Stimulated activated CD4-positive, alpha-beta T cell treated with anti-CD3 and anti-CD28 coated beads, Interleukin-12 subunit alpha, Interleukin-12 subunit beta, amount 100 ng/mL, for 24 hours (primary cell): ENCODE measurements at places on chromosomes 5 and 9.

DNA sequence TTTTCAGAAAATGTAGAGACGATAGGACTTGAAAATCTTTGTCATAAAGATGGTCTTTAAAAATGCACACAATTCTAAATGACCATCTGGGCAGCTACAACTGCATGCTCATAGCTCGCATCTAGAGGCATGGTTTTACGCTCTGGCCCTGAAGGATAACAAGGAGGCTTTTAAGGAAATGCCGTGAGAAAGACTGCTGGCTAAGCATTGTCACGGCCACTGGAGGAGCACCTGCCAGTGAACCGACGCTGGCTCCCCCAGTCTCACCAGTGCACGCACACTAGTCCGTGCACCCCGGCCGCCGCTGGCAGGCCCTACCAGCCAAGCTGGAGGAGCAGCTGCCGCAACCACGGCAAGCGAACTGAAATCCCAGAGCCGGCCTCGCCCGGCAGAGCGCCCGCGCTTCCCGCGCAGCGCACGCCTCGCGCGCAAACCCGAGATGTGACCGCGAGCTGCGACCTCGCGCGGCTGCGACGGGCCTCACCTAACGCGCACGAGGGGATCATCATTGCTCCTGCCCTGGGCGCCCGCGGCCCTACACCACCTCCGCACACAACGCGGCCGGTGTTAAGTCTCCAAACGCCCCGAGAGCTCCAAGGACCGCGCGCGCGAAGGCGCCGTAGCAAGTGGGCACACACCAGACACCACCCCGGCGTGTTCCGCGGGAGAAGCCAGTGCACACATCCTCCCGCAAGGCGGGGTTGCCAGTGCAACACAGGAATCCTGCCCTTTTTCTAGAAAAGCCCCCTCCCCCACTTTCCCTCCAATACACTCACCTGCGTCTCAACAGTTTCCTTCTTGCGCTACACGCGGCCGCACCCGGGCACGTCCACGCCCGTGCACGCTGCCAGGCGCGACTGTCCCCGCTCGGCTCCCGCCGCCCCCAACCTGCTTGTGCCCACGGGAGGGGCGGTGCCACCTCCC, 5.3 kb downstream of the ELAVL2 start:
- DNase-seq = no peak

DNA sequence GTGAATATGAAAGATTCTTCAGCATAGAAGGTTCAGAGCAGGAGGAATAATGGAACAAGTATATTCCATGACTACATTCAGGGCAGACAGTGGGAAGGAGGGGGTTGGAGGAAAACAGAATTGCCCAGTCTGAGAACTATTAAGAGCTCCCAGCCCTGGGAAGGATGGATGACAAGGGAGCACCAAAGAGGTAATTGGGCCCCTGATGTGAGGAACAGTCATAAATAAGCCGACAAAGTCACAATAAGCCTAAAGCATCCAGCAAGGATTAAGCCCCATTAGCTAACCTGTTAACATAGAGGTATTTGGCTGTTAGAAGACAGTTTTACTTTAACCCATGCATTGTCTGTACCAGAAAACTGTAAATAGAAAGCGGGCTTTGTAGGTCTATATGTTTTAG, 348.7 kb upstream of the SEMA6A start:
- DNase-seq = no peak

- DNase-seq = no peak
Measured at GRCh38 chr5:131462454-131462853, 172.6 kb downstream of the RAPGEF6 start.

GRCh38 chr5:52560366-52560765, 227.3 kb upstream of the ITGA1 start:
- no peak for DNase-seq

DNA sequence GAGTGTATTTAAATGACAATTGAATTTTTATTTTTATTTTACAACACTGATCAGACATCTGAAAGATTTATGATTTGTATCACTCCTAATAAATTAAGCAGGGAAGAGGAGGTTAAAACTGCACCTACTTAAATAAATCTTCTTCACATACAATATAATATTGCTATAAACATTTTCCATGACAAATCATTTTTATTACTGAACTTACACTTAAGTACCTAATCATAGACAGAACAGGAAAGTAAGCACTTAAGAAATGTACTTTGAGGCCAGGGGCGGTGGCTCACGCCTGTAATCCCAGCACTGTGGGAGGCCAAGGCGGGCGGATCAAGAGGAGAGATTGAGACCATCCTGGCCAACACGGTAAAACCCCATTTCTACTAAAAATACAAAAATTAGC, 3.8 kb downstream of the PFDN1 start:
- no peak for DNase-seq

DNA sequence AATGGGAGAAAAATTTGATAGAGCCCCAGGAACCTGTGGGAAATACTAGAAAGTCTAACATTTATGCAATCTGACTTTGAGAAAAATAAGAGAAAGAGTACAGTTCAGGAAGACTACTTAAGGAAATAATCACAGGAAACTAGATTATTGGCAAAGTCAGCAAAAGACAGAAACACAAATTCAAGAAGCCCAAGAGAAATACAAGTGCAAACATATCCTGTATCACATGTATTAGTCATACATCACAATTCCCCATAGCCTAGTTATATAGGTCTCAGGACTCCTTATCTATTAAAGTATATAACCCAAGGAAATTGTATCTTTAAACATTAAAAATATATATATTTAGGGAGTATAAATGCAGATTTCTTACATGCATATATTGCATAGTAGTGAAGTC, 100.8 kb downstream of the HOMER1 start:
- DNase-seq = no peak

GRCh38 chr9:105219291-105219805, 25.1 kb upstream of the SLC44A1 start:
- no peak for DNase-seq

DNA sequence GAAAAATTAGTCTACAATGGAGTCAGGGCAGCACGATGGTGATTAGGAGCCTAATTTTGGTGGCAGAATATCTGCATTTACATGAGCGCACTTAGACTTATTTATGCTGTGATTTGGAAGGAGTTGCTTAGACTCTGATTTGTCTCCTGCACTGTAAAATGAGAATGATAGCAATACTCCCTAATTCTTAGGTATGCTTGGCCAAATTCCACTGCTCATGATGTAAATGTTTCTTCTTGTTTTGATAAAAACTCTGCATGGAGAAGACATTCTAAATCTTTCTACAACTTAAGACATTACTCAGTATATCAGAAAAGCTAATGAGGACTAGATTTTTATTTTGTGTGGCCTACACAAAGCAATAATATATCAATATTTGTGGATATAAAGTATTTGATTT, 205.4 kb downstream of the CDH18 start:
- no peak for DNase-seq

DNA sequence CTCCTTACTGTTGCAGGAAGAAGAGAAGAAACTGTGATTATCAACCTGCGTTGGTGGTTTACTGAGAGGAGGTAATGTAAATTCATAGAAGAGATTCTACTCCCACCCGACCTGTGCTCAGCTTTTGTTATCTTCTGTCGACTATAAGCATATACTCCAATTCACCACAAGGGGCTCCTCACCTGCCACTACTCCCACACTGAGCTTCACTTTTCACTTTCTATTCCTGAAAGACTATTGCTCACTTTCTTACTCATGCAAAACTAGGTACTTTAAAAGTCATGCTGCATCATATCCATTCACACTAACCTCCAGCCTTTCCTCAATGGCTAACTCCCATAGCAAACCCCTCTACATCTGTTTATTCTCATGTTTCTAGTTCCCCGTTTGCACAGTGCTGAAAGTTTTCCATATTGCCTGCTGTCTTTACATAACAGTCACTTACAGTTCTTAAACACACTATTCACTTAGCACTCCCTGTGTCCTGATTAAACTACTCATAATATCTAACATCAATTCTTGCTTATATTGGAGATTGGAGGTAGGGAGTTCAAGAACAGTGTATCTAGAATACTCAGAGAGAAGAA, 1062.6 kb downstream of the NR2F1-AS1 start:
- no peak for DNase-seq

GRCh38 chr9:127883959-127884358, 6.5 kb upstream of the AK1 start:
- no peak for DNase-seq

DNA sequence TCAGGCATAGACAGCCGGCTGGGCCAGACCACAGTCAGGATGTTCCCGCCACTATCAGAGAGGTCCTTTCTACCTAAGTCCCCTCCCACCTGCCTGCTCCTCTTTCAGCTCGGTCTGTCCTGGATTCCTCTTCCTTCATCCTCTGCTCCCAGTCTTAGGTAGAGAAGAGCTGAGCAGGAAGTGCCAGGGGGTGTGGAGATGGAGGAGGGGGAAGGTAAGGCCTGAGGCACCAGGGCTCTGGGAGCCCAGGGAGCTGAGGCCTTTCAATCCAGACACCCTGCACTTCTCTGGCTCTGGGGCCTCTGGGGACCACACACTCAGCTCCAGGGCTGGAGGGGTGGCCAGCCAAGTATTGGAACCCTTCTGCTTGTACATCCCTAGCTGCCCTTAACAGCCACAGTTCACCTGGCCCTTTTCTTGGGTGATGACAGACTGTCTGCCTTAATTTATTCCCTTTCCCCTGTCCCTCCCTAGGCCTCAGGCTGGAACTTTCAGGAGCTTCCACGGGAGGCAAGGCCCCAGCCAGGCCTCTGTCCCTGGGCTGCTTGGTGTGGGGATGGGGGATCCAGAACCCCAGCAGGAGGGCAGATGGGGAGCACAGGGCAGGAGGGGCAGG, 15.6 kb downstream of the IRF1 start:
- DNase-seq = no peak

DNA sequence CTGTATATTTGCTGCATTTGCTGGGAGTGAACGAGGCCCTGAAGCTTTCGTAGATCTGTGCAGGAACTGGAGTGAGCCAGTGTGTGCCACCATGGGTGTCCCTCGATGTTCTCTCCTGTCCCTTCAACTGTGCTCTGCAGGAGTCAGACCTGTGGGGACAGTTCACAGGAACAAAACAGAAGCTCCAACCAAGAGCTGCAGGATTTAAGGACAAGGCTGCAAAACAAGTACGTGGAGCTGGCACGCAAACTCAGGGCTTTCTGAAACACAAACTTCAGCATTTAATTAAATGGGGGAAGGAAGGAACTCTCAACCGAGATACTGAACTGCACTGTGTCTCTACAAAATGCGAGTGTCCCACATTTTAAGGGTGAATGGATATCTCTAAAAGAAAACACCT, 24.2 kb downstream of the BASP1 start:
- no peak for DNase-seq

GRCh38 chr5:179307931-179308471, 37.3 kb downstream of the ADAMTS2 start:
- no peak for DNase-seq

- DNase-seq = no peak
Measured at GRCh38 chr5:110807169-110807568, 68.4 kb downstream of the SLC25A46 start.

- no peak for DNase-seq
Measured at GRCh38 chr9:120698766-120699165, 15.5 kb downstream of the MEGF9 start.

GRCh38 chr9:4315582-4316215, 15.8 kb upstream of the GLIS3 start:
- peak; percentile 74 for DNase-seq

GRCh38 chr5:142182840-142183239, 74.3 kb downstream of the NDFIP1 start:
- DNase-seq = no peak

DNA sequence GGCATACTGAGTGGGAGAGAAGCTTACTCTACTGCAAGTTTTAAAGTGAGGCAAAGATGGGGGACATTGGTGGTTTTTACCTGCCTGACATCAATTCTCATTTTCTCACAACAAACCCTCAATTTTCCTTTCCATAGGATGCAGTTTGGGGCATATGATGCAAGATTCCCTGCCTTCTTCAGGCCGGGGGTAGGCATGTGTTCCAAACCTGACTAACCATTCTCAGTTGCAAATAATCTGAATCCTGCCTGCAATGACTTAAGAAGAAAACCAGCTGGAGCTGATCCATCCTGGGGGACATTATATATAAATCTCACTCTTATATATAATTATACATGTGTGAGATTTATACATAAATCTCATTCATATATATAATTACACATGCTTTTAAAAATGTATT, 223.6 kb upstream of the EFNA5 start:
- DNase-seq = no peak

GRCh38 chr9:131986576-131986975, 93.1 kb downstream of the MED27 start:
- no peak for DNase-seq

- no peak for DNase-seq
Measured at GRCh38 chr9:78383130-78383529, 86.2 kb downstream of the PSAT1 start.

DNA sequence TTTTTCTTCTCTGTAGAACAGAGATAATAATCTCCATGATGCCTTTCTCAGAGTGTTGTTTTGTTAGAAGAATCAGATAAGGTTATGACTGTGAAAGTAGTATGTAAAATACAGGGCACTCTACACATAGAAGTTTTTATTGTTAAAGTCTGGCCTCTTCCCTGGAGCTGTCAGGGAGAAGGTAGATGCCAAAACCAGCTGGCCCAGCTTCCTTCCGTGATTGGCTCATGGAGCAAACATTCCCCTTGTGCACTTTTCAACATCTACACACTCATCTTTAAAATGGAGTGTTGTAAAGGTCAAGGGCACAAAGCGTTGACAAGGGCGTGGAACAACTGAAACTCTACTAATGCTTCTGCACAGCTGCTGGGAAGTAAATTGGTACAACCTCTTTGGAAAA, 7.4 kb upstream of the RNF183 start:
- DNase-seq = no peak

GRCh38 chr5:16544607-16545374, 72.0 kb downstream of the RETREG1 start:
- DNase-seq = no peak

- DNase-seq = no peak
Measured at GRCh38 chr9:100848726-100849125, 179.8 kb upstream of the PLPPR1 start.

DNA sequence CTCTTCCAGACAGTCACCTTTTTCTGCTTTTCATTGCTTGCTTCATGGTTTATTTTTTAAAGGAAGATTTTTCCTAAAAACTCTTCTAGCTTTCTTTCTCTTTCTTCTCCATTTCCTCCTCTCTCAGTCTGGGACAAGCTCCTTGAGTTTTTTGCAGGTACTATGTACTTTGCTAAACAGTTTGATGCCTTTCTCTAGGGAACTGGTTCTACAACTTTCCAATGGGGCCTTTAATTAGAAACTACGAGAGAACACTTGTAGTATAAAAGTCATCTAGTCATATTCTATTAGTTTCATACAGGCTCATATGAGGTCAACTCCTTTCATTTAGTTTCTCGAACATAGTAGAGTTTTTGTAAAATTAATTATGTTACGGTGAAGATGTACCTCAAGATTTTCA, 189.6 kb downstream of the DOCK8 start:
- no peak for DNase-seq

GRCh38 chr5:133408322-133408721, 204.0 kb downstream of the FSTL4 start:
- DNase-seq = no peak

DNA sequence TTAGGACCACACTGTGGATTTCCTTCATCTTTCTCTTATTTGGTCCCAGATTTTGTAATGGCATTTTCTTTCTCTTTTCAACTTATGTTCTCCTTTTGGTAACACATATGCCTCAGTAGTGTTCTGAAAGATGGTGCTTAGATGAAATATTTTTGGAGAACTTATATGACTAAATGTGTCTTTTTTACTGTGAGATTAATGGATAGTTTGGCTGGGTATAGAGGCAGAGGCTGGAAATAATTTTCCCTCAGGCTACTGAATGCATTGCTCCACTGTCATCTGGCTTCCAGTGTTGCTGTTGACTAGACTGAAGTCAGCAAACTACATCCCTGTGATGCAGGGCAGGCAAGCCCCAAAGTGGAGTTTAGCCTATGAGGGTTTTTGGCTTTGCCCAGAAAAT, 450.9 kb downstream of the DMAC1 start:
- no peak for DNase-seq

GRCh38 chr9:20357037-20357432, 265.3 kb downstream of the MLLT3 start:
- no peak for DNase-seq
